ENCODE measurements at places on chromosomes 7 and 10.

- no peak for DNase-seq
Measured at GRCh38 chr10:56142092-56142728, 218.8 kb downstream of the ZWINT start.

GRCh38 chr10:22715290-22715625 lies 880 bp upstream of the PIP4K2A start:
- no peak for DNase-seq

DNA sequence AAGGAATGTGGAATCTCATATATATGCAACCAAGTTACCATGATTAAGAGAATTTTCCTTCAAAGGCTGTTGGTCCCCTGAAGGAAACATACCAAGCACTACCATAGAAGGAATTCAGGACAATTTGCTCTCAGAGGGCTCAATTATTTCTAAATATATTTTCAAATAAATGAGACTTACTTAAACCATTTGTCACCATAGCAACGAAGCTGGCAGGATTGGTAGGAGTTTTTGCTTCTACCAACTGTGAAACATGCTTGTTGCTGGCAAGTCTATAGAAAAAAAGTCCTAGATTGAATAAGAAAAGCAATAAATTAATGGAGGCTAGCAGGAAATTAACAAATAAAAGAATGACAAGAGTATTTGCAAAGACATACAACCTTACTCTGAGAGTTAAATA lies 156.9 kb upstream of the NPSR1 start:
- no peak for DNase-seq

DNA sequence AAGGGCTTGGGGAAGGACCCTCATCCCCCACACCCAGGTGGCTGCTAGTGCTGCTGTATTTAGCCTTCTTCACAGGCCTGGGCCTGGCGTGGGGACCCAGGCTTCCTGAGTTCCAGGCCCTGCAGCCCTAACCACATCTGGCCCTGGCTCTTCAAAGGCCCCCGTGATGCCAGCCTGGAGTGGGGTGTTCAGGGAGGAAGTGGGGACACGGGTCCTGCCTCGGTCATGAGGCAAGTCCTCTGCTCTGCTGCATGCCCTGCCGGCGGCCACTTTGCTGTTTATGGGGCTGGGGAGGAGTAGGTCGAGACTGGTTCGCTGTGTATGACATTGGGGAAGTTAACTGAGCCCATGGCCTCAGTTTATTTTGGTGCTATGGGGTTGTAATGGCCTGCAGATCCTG lies 8.5 kb upstream of the AQP1 start:
- no peak for DNase-seq

DNA sequence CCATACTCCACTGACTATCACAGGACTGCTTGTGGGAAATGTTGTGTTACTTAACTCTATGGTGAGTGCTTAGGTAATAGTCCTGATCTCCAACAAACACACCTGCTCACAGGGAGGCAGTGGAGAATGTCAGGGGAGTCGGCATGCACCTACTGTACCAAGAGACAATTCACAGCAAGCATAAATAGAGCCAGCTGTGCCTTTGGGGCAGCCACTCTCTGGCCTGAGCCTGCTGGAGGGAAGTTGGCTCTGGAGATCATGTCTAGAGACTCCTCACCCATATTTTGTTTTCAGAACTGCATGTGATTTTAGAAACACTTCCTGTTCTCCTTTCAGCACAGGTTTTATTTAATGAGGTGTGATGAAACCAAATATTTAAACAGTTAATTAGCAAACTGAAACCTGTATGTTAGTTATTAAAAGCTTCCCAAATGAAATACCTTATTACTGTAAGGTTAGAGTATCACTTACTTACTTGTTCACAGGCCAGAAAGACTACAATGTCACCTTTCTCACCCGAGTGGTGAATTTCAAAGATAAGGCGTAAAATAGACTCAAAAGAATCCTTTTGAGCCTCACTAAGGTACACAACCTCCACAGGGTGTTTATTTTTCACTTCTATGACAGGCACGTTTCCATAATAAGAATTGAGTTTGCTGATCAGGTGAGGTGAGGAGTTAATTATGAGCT lies 21.8 kb downstream of the DHX32 start:
- DNase-seq: no peak

GRCh38 chr10:114489521-114490310 lies 85.4 kb upstream of the AFAP1L2 start:
- no peak for DNase-seq

- no peak for DNase-seq
Measured at GRCh38 chr7:116955801-116956476, 2.6 kb downstream of the ST7 start.

DNA sequence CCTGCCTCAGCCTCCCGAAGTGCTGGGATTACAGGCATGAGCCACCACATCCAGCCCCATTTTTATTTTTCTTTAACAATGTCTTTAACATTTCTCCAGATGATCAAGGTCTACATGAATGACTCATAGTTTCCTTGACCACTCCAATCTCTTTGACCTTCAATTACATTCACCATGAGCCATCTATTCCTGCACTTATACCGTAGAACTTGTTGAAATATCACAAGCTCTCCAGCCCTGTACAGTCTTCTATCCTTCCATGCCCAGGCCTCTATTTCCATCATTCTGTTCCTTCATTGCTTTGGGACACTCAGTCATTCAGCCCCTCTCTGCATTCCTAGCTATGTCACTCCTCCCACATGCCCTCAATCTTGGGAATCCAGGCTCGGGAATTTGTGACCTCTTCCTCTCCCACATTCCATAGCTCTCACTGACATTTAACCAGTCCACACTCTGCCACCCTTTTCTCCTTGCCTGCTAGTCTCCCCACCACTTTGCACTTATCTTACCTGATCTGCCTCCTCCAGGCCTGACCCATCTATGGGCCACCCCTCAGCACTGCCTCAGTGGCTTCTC lies 151.8 kb upstream of the STK17A start:
- no peak for DNase-seq

DNA sequence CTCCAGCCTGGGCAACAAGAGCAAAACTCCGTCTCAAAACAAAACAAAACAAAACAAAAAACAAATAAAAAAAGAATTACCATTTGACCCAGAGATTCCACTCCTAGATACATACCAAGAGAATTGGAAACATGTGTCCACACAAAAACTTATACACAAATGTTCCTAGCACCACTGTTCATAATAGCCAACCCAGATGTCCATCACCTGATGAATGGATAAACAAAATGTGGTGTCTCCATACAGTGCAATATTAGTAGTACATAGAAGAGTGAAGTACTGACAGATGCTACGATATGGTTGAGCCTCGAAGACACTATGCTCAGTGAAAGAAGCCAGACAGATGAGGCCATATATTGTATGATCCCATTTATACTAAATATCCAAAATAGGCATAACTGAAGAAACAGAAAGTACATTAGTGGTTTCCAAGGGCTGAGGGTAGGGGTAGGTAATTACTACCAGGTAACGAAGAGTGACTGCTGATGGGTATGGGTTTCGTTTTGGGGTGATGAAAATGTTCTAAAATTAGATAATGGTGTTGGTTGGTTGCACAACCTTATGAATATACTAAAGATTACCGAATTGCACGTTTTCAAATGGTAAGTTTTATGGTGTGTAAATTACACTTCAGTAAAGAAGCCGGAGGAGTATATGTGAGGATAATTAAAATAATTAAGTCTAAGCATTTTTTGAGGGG lies 20.0 kb downstream of the MYO1G start:
- no peak for DNase-seq

DNA sequence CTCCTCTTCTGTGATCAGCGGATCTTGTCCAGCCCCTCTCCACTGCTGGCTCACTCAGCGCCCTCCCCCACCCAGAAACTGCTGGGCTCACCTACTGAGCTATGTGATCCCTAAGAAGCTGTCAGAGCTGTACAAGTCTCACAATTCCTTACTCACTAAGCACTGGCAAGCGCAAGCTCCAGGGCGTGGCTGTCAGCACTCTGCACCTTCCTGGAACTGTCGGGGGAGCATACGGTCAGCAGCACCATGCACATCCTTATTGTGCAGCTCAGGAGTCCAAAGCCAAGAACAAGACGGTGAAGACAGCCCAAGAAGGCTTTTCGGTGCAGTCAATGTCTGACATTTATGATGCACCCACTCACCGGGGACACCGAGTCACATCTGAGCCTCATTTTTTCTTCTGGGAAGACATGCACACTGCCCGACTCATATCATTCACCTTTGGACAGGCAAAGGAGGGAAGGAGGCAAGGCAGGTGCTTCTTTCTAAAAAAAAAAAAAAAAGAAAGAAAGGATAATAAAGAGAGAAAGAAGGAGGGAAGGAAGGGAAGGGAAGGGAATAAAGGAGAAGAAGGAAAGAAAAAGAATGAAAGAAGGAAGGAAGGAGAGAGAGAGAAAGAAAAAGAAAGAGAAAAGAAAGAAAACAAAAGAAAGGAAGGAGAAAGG lies 56.3 kb downstream of the ASB13 start:
- no peak for DNase-seq

- no peak for DNase-seq
Measured at GRCh38 chr7:94557215-94557614, 47.6 kb downstream of the CASD1 start.

GRCh38 chr10:34179280-34179679 lies 635.8 kb downstream of the PARD3 start:
- DNase-seq: no peak

DNA sequence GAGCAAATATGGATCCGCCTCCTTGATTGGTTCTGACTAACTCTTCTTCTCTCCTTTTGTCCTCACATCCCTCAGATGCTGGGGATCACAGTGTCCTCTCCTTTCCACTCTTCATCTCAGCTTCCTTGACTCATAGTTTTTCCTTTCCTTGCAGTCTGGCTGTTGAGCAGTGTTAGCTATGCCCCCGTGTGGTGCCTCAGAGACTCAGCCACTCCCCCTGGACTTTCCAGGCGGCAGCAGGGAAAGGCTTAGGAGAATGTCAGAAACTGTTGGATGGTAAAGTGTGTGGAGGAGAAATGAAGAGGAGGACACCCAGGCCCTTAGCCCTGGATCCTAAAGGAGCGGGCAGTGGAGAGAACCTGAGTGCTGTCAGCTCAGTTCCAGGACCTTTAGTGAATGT lies 267.5 kb downstream of the CELF2 start:
- no peak for DNase-seq

- DNase-seq: no peak
Measured at GRCh38 chr10:126880926-126881325, 24.3 kb upstream of the DOCK1 start.

GRCh38 chr10:60968504-60968903 lies 24.5 kb upstream of the RHOBTB1 start:
- no peak for DNase-seq

DNA sequence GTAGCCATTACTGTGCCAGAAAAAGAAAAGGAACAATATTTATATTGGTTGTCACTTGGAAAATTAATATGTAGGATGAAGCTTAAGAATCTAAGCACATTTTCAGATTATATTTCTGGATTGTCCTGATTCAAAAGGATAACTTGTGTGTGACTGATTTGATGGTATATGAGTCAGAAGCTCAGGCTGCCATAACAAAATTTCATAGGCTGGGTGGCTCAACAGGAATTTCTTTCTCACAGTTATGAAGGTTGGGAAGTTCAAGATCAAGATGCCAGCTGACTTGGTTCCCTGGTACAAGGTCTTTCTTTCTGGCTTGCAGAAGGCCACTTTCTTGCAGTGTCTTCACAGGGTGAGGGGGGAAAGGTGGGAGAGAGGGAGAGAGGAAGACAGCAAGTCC lies 108.5 kb downstream of the ST7 start:
- DNase-seq: no peak

- no peak for DNase-seq
Measured at GRCh38 chr7:127484954-127485353, 92.4 kb upstream of the ZNF800 start.

- DNase-seq: no peak
Measured at GRCh38 chr10:125940515-125940914, 44.2 kb downstream of the FANK1 start.

DNA sequence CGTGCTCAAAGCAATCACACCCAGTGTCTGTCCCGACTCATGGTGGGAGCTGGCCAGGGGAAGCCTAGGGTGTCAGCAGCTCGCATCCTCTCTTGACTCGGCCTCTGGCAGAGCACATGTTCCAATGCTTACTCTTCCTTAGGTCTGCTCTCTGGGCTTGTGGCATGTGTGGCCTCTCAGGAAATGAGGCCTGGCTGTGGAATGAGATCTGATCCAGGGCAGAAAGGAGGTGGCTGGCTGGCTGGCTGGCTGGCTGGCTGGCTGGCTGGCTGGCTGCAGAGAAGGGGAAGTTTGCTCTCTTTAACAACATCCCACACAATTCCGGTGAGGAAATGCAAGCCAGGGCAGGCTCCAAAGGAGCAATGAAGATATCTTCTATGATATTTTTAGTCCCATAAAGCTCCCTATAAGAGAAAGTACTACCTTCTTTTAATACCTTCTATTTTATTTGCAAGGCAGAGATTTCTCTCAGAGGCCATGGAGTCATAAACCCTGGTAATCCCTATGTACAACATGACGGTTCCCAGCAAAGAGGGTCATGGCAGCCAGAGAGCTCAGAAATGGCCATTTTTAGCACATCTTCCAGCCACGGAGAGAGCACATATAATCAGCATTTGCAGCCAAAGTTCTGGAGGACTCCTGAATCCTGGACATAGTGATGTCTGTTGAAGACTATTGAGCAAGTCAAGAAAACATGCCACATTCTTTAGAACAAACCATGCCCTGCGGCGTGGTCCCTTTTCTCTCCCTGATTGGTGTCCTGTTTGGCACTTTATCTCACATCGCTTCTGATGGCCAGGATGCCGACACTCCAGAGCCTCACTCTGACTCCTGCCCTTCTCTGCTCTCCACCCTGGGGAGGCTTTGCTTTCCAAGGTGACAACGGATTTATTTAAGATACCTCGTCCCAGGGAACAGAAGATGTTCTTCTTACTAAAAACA lies 153.7 kb downstream of the FANK1 start:
- no peak for DNase-seq

- DNase-seq: no peak
Measured at GRCh38 chr10:125060026-125060425, 100.3 kb downstream of the CTBP2 start.

DNA sequence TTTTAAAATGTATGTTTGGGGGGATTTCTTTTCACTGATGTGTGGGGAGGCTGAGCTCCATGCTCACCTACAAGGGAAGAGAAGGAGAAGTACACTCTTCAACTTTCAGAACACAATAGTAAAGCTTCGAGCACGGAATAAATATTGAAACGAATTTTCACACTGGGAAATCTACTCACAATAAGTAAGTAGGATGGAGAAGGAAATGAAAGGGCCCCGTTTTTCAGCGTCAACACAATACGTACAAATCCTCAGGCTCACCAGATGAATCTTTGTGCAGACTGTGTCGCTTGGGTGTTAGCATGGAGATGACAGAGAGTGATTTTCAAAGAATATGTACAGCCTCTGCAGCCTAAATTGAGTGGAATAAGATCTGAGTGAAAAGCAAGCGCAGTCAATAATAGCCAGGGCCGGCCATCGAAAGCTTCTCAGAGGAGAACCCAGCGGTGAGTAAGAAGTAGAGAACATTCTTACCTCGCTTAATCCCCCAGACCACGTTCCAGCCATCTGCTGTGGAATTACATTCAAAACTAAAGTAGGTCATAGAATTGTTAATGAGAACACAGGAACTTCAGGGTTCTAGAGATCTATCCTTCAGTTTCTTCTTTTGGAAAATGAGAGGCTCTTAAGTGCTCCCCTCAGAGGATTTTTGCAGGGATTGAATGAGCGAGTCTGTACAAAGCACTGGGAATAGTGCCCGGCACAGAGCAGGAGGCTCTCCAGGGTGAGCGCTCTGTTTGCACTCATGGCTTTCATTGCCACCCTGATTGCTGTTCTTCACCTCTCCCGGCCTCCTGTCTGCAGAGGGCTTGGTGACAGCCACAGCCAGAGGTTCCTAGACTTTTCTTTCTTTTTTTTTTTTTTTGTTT lies 292.8 kb downstream of the SFMBT2 start:
- no peak for DNase-seq
